ENCODE measurements at places on chromosomes 1 and 21.

- DNase-seq, result peak; percentile 26
Observed at GRCh38 chr21:42002421-42002958, 7.7 kb downstream of the ZBTB21 start.

GRCh38 chr1:93692451-93692861 is 10.8 kb upstream of the BCAR3 start:
- DNase-seq, result no peak

DNA sequence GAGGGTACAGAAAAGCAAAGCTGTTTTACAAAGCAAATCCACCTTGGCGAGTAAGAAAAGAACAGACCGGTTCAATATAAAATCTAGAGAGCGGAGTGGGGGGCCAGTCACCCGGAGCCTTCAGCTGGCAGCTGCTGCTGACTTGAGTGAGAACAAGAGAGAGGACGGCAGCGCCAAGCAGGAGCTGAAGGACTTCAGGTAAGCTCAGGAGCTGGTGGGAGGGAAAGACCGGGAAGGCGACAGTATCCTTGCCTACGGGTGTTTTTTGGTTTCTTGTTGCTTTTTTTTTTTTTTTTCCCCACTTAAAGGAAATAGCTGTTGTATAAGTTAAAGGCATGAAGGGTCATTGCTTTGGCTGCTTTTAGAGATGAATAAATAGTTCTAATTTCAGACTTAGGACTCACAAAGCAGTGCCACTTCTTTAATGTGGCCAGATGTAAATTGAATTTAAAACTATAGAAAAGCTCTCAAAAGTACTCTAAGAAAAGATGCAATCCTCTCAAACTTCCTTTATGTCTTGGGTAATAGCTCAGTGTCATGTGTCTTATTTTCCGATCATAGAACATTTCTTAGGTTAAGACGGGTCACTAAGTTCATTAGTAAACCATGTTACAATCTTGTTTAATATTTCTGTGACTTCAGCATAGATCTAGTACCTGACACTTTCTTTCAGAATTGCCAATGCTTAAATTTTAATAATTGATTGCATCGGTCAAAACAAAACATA is 82.8 kb downstream of the PRDM2 start:
- no peak for DNase-seq

- no peak for DNase-seq
Observed at GRCh38 chr1:41958015-41958673, 39.4 kb upstream of the HIVEP3 start.

DNA sequence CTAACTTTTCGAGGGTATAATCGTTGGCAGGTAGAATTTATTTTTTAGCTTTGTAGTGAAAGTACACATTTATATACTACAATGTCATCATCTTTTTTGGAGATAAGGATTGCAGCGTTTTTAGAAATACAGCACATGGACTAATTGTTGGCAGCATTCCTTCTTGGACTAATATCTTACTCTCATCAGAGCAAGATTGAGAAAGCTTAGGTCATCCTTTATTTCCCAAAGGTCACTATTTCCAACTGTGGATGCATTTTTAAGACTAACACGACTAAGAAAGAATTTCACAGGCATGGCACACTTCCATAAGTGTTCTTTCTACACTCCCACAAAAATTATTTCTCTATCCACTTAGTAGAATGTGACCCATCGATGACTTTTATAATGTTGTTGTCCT is 732.3 kb downstream of the NCAM2 start:
- no peak for DNase-seq

DNA sequence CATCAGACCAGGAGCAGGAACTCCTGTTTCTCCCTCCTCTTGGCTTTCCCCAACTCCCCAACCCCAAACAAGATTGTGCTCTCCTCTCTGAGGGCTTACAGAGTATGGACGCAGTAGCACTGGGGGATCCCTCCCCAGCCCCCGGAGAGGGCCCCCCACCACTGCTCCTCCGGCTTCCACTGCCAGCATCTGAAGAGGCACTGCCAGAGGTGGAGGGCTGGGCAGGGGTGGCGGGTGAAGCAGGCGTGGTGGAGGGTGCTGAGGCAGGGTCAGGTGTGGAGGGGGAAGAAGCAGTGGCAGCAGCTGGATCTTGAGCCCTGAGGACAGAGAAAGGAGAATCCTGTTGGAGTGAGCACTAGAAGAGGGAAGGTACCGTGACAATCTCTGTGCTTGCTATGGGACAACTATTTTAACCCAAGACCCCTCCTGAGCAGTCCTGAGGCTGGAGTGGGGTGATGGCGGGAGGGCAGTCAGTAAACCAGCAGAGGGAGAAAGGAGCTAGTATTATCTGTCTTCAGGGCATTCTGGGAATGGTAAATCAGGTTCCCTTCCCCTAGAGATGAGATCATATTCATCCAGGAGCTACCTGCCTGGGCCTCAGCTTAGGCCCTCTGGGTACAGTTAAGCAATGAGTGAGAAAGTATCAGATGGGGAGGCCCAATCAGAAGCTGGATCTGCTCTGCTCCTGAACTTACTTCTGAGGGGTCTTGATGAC is 2.4 kb downstream of the UBQLN4 start:
- DNase-seq, result no peak

DNA sequence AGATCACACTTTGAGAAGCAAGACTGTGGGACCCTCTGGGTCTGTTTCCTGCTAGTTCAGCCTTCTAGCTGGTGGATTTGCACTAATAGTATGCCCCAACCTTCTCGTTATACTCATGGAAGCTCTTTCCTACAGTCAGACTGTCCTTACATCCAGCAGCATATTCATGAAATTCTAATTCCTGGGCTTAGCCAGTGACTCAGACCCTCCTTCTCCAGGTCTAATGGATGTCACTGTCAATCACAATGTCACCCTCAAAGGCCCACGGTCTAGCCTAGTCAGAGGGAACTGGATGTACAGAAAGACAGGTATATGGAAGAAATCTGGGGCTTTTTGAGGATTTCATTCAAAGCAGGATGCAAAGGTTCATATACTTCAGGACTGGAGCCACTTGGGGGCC is 72.4 kb downstream of the KCNJ15 start:
- no peak for DNase-seq

DNA sequence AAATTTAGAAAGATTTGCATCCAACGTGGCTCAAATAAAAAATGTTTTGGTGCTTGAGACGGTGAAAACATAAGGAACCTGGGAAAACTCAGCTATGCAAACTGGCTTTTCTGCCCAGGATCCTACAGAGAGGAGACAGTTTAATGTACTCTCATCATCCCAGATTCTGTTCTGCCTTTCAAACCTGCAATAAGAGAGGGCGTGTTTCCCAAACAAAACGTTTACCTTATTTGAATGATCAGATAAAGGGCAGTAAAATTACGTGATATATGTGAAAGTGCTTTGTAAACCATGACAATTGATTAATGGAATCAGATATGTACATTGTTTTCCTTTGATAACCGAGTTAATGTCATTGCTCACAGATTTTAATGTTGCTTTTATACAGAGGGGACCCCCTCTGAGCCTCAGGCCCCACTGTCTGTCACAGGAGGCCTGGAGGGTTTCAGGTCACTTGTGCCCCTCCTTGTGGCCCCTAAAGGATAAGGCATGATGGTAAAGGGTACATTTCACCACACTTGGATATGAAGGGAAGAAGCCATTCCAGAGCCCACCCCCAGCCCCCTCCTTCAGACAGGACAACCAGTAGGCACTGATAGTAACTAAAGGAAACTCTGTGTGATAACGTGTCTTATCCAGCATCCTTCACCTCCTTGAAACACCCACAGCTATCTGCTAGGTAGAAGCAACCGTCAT is 157.6 kb downstream of the EDEM3 start:
- DNase-seq, result no peak

- DNase-seq, result no peak
Observed at GRCh38 chr1:7579016-7579415, 192.1 kb upstream of the VAMP3 start.

DNA sequence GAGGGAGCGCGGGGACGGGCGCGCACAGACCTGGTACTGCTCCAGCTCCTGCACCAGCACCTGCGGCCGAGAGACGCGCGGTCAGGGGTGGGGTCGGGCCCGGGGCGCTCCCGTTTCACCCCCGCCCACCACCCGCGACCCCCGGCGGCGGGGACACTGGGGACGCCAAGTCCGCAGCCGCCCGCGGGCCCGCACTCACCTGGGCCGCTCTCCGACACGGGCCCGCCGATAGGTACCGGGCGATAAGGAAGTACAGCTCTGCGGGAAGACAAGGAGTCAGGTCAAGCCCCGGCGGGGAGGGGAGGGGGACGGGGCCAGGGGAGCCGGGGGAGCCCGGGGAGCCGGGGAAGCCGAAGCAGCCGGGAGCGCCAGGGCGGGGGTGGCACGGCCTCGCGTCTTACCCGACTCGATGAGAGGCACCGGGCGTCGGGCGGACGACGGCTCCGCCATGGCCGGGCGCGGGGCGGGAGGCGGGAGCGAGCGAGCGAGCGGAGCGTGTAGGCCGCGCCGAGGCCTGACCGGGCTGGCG is 326 bp downstream of the BRWD1 start:
- DNase-seq, result no peak

GRCh38 chr1:93159337-93159736 is 20.9 kb downstream of the TMED5 start:
- no peak for DNase-seq

- DNase-seq, result no peak
Observed at GRCh38 chr1:11634365-11635192, 19.6 kb downstream of the FBXO2 start.

GRCh38 chr1:185939142-185939541 is 205.0 kb downstream of the HMCN1 start:
- DNase-seq, result no peak

GRCh38 chr1:91165033-91165654 is 143.3 kb upstream of the ZNF644 start:
- peak; percentile 59 for DNase-seq

- no peak for DNase-seq
Observed at GRCh38 chr21:37615962-37616361, 249.4 kb downstream of the DYRK1A start.

DNA sequence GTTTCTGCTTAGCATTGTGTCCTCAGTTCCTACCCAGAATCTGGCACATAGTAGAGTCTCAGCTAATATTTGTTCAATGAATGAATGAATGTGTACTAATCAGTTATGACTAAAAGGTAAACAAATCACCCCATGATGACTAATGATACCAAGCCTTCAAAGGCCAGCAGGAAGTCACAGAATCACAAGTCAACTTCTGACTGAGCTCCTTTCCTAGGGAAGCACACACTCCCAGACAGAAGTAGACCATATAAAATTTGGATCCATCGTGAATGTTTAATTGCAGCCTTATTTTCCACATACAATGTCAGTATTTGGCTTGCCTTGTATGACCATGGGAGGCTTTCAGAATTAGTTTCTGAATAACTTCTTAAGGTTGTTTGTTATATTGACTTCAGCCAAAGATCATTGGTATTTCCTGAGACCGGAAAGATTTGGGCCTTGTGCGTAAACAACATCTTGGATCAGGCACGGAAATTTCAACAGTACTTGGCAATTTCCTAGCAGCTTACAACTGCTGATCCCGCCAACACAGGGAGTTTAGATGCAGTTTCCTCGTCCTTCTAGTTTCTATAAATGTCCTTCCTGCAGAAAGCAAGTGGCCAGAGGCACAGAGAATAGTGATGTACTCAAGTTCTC is 185.9 kb upstream of the ATP1B1 start:
- DNase-seq, result no peak

GRCh38 chr1:35062518-35063196 is 16.5 kb upstream of the ZMYM1 start:
- no peak for DNase-seq

DNA sequence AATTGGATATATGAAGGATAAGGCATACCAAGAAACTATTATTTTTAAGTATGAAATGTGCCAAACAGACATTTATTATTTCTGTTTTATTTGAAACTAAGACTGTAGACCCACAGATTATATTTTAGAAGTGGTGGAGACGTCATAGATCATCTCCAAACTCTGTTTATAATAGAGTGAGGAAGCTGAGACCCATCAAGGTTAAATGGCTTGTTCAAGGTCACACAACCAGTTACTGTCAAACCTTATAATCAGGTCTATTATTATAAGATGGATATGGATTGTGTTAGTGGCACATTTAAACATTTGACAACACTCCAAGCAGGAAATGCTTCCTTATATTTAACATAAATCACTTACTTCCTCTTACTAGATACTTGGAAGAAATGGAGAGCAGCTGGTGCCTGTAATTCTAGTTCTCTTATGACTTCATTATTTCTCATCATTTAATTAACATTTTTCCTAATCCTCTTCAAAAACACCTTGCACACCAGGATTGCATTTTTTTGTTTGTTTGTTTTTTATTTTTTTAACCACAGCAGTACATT is 117.0 kb downstream of the NEK7 start:
- DNase-seq, result no peak

DNA sequence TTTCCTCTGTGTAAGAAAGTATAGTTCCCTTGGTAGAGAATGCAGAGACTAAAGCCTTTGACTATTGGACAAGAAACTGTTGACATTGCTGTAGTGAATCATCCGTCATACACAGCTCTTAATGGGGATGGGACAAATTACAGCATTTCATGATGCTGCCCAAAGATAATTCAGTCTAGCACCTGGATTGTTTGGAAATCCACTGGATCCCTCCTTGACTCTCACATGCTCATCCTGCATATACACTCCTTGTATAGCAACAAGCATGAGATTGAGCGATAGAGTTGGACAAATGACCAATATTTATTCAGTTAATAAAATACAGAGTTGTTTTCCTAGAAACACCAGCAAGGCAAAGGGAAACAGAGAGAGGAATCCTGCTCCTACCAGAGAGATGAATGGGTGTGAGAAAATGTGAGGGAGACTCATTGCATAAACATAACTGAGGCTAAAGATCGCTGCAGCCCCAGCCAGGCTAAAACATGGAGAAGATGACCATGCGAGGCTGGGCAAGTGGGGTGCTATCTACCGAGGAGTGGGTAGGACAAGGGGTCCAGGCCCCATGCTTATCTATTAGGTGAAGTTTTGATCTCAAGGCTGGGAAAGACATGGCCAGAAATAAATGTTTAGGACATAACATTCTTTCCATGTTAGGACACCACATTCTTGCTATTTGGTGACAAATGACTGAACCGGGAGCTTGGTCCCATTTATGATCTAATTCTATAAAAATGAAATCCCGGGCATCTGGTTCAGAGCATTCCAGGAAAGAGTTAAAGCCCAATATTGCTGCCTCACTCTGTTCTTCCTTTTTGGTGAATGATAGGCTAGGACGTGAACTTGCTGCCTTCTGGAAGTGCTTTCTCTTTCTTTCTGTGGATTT is 153.2 kb downstream of the TGFB2 start:
- DNase-seq, result no peak

- DNase-seq, result no peak
Observed at GRCh38 chr1:243559575-243560162, 290.4 kb downstream of the AKT3 start.

DNA sequence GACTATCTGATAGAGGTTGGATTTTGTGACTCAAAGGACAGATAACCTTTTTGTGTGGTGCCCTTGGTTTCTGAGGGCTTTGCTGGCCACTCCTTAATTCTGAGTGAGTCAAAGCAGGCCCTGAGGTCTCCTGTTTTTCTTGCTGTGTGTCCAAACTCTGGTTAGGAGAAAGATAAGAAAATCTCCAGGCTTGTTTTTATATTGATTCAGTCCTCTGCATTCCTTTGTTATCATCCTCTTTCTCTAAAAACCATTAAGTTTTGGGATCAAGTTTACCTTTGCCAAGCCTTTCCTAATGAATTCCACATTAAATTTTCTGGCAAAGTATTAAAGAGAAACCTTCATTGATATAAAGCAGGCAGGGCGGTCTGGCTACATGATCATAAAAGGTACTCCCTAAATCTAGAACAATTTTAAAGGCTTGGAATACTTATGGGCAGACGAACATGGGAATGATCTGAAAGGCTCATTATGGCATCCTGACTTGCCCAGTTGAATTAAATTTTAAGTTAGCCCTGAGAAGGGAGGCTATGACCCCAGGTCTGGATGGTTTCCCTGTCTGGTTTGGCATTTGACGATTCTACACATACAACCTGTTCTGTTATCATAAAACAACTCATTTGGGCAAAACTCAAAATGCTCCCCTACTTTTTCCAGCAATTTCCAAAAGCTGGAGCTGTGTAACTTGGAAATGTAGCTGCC is 20.8 kb downstream of the ZBTB8B start:
- no peak for DNase-seq
